Epithelial cell of proximal tubule (primary cell): ENCODE measurements at places on chromosomes 7 and 10. TPM values are rescaled to one million over a fixed set of nuclear protein-coding genes. Genes with fewer than 3 reads are reported as not detected.
A peak's percentile ranks its signal among the peaks of the same experiment; 100 is the strongest.

- DNase-seq: no peak
These were observed 15.8 kb downstream of the DNMBP start for GRCh38 chr10:99993701-99994689.

Gene CDNF
- 0.29 TPM in 1 of 2 replicates, not detected in the other for total RNA-seq

- DNase-seq: peak; percentile 83
These were observed 12.7 kb downstream of the LMTK2 start for GRCh38 chr7:98119256-98119918.

DNA sequence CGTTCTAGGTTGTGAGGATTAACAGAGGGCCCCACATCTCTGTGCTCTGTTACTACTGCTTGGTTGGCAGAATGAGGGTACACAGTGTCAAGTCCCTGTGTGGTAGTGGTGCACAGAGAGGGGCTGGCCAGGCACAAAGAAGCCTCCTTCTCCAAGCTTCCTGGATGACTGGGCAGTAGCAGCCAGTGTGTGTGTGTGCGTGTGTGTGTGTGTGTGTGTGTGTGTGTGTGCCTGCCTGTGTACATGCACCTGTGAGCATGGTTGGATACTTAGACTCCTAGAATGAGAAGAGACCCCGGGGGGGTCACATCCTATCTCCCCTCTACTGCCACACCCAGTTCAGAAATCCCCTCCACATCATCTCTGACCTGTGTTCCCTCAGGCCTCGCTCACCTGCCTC lies 146.7 kb upstream of the UNC5B start:
- DNase-seq: no peak

GRCh38 chr7:107889992-107890391 lies 991 bp upstream of the DLD start:
- no peak for DNase-seq

Gene OR2A1
- total RNA-seq: 0.17 TPM in 1 of 2 replicates, not detected in the other

- no peak for DNase-seq
These were observed 176.2 kb downstream of the GALNT17 start for GRCh38 chr7:71308096-71308495.

DNA sequence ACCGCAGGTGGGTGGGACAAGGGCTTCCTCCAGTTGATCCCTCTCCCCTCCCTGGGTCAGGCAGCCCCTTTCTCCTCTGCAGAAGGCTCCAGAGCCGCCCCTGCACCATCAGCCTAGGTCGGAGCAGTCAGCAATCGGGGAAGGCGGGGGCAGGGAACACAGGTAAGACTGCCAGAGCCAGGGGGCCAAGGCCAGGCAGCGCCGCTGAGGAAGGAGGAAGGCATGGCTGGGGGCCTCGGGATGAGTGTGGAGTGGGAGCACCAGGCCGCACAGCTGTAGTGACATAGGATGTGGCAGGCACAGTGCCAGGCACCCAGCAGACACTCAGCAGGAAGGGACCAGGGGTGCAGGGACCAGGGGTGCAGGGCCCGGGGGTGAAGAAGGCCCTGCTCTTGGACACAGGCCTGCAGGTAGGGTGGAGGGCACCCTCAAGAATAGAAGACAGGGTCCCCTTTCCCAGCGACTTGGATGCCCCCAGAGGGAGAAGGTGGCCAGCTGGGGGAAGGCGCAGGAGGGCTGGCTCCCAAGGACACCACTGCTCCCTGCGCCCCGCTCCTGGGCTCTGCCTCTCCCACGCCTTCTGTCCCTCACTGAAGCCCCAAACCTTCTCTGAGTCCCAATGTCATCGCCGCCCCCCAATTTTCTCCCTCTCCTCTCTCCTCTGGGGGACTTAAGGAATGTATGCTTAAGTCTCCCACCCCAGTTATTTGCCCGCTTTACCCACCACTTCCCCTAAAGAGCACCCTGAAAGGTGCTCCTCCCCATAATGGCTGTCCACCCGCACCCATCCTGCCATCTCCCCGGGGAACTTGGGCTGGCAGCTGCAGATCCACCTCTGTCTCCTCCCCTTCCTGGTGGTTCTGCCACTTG lies 38.5 kb downstream of the CAMK2B start:
- DNase-seq: no peak

DNA sequence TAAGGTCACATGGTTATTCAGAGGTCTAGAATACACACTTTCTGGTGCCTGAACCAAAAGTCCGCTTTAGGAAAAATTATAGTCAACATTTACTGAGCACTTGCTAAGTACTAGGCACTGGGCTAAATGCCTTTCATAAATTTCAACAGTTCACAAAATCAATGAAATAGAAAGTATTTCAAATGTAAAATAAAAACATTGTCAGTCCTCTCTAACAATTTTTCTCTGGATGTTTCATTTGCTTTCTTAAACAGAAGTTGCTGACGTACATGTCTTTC lies 61.7 kb downstream of the HHEX start:
- no peak for DNase-seq
